ENCODE measurements at places on chromosomes 1 and 21. TPM values are rescaled to one million over a fixed set of nuclear protein-coding genes. Genes with fewer than 3 reads are reported as not detected.

Gene OR2M3
- not detected for total RNA-seq

Gene CD34
- total RNA-seq: 0.05 TPM

Gene PTTG1IP
- total RNA-seq: 81.0 TPM

Gene NTRK1
- 13.4 TPM for total RNA-seq

Gene SPRTN
- 16.7 TPM for total RNA-seq

Data from T-helper 2 cell treated with Interferon-gamma antibody and Interleukin-4, amounts not matched to agents 100 ng/mL and 5 ng/mL, for 36 hours (primary cell).